ENCODE measurements at places on chromosomes 4 and X.

GRCh38 chr4:15525080-15525479 is 55.4 kb downstream of the CC2D2A start:
- no peak for DNase-seq

GRCh38 chr4:108681321-108681809 is 31.0 kb downstream of the OSTC start:
- no peak for DNase-seq

GRCh38 chr4:85445050-85445639 is 29.8 kb upstream of the ARHGAP24 start:
- no peak for DNase-seq

DNA sequence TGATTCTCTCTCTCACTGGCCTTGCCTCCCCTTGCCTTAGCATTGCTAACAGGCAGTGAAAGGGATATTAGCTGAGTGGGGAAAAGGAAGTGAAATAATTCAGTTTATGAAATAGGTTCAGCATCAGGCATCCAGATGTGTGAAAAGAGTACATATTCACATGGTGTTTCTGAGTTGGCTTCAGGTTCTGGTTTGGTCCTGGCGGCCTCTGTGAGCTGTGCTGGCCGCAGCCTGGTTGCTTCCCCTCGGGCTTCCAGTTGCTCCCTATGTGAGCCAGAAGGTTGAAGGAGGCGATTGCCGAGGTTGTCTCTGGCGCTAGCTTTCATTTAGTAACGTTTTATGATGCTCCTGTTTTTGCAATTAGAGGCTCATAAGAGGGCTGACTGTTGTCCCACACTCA is 99.1 kb upstream of the TLR2 start:
- no peak for DNase-seq

DNA sequence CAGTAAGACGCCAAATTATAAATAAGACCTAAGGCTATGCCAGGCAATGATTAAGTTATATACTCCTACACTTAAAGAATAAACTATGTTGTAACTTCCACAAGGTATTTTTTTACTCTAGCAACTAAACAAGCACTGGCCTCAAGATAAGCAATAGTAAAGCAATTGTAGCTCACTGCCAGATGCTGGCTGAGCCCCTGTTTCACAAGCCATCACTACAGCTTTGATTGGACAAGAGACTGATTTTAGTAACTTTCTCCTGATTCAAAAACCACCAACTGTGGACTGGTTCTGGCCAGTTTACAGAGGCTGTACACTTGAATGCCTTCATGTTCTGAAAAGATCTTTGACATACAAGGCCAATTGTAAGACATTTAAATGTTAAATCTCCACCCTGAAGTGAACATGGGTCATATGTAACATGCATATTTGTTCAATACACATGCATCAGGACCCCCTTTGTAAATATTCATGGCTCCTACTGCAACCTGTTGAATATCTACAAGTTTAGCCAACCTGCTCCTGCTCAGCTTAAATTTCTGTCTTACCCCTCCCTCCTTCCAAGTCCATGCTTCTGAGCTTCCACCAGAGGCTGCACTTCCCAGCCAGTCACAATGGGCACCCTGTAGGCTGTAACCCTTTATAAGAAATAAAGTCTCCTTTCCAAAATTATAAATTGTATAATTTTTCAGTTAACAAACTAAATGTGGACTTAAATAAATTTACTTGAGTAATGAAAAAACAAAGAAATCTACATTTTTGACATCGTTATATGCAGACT is 423.6 kb downstream of the ANKRD50 start:
- DNase-seq = no peak

GRCh38 chr4:184475096-184475461 is 729 bp upstream of the IRF2 start:
- no peak for DNase-seq

GRCh38 chrX:17052793-17053192 is 106.3 kb downstream of the REPS2 start:
- no peak for DNase-seq

DNA sequence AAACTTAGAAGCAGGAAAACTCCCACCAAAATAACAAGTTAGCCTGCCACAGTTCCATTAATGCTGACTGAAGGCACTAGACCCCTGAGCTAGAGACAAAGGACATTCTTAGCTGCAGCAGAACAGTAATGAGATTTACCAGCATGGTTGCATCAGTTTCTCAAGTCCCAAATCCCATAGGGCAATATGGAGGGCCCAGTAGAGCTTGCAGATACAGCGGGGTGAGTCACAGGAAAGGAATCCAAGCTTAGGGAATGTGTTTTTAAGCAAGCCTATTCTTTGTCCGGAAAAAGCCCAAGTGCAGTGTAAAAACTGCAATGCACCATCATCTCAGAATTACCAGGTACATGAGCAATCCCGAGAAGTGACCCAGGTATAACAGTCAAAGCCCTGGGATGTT is 51.3 kb upstream of the EXOC1L start:
- no peak for DNase-seq

- DNase-seq = no peak
Measured at GRCh38 chr4:149199594-149199993, 616.0 kb downstream of the IQCM start.

GRCh38 chr4:146674829-146675570 is 36.3 kb downstream of the POU4F2 start:
- DNase-seq = no peak

DNA sequence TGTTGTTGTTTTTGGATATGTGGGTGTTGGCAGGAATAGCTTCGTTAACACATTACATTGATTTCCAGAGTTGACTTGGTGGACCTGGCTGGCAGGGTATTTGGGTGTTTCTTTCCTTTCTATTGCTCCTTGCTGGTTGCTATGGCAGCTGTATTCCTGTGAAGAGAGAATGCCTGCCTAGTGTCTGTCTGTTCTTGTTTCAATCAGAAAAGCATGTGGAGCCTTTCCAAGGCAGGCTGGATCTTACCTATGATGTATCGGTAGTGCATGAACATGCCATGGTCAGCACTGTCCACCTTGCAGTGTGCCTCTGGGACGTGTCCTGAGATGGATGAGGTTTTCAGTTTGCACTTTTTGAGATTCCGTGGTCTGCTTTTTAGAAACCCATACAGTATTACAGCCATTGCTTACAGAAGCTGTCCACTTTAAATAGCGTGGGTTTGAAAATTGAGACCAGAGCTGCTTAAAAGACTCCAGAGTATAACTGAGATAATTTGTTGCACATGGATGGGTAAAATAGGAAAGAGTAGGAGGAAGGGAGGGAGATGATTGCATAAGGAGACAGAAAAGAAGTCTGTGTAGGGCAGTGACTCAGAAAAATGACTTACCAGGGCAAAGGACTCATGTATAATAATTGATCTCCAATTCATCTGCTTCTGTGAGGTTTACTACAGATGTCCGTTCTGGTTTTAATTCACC is 20.0 kb upstream of the AADAT start:
- no peak for DNase-seq

DNA sequence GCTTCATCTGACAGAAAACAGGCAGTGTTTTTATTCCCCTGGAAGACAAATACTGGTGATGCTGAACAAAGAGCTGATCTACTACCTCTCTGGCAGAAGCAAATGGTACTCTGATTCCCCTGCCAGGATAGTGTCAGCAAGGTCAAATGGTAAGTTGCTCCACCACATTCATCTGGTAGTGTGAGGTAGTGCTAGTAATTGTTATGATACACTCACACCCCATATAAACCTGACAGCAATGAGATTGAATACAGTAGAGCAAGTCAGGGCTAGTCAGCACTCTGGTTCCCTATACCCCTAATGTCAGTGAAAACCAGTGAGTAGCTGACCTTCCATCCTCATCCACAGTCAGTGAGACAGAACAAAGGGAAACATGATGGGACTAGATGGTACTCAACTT is 3.4 kb upstream of the SPIN4 start:
- no peak for DNase-seq

DNA sequence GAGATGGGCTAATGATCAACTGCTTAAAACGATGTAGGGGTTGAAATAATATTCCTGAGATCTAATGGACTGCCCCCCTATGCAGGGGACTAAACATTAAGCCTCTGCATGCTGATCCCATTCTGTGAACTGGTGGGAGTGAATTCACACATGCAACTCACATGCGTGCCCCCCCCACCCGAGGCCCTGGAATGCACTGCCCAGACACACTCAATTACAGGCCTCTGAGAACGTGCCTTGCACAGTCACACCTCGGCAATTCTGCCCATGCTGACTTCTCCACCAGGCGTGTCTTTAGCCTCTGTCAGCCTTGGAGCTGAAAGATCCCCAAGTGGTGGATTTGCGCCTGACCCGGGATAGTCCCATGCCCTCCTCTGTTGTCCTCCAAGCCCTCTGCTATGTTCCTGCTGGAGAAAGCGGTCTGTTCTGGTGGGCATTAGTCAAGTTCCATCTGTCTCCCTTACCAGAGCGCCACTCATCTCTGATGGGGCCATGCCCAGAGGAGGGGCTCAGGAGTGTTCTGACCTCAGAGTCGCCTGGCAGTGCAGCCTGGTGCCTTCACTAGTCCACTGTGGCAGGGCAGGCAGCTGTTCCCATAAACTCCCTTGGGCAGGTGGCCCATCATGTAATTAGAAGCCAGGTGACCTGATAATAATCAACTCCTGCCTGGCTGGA is 86.5 kb downstream of the DRD5 start:
- no peak for DNase-seq

- no peak for DNase-seq
Measured at GRCh38 chr4:150127757-150128156, 49.5 kb downstream of the DCLK2 start.

DNA sequence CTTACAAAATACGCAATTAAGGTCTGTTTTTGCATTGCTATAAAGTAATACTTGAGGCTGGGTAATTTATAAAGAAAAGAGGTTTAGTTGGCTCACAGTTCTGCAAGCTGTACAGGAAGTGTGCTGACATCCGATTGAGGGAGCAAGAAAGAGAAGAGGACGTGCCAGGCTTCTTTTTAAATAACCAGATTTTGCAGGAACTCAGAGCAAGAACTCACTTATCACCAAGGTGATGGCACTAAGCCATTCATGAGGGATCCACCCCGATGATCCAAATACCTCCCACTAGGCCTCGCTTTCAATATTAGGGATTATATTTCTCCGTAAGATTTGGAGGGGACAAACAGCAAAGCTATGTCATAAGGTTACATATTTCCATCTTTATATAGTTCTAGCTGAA is 456.7 kb downstream of the GLUD2 start:
- no peak for DNase-seq

GRCh38 chr4:168367065-168367464 is 48.5 kb upstream of the DDX60 start:
- DNase-seq = no peak

- no peak for DNase-seq
Measured at GRCh38 chr4:36249610-36250009, 5.3 kb upstream of the ARAP2 start.

- DNase-seq = no peak
Measured at GRCh38 chr4:165512424-165512823, 133.6 kb downstream of the CPE start.

DNA sequence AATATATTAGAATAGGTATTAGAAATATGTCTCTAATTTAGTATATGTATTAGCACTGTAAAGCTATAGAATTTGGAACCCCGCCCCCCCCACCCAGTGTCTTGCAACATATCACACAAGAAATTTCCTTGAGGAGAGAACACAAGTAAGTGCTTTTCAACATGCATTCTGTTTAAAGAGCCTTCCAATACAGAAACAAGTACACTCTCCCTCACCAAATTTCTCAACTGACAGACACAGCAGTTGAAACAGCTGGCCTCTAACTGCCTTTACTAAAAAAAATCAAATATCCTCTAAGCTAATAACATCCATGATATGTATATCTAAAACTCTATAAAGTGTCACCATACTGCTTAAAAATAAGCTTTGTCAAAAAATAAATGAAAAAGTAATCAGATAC is 12.4 kb downstream of the CAMK2D start:
- no peak for DNase-seq

DNA sequence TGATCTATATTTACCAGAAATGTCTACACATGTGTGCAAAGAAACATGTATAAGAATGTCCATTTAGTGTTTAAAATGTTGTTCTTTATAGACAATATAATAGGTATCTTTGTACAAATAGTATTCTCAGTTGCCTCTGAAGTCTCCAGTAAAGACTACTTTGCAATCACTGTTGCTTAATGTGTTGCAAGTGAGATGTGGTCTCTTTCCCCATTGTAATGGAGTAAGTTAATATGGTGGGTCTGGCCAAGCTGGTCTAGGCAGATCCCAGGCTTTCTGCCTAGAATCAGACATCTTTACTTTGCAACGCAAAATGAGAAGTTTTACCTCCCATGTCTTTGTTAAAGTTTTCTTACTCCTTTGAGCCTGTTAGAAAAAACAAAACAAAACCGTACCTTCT is 144.8 kb downstream of the GABRA3 start:
- DNase-seq = no peak

GRCh38 chrX:69102612-69103194 is 62.5 kb downstream of the PJA1 start:
- no peak for DNase-seq

GRCh38 chr4:184807797-184808712 is 17.7 kb downstream of the ACSL1 start:
- DNase-seq = no peak

- DNase-seq = no peak
Measured at GRCh38 chrX:108250654-108251579, 159.3 kb downstream of the ATG4A start.

- no peak for DNase-seq
Measured at GRCh38 chr4:152894673-152895072, 41.5 kb upstream of the FHDC1 start.

- peak; percentile 83 for DNase-seq
Measured at GRCh38 chrX:40097504-40098263, at the start of gene BCOR. Gene BCOR (minus strand): TSS chrX:40097958. CDS start chrX:40077929, 20,029 bp downstream.

DNA sequence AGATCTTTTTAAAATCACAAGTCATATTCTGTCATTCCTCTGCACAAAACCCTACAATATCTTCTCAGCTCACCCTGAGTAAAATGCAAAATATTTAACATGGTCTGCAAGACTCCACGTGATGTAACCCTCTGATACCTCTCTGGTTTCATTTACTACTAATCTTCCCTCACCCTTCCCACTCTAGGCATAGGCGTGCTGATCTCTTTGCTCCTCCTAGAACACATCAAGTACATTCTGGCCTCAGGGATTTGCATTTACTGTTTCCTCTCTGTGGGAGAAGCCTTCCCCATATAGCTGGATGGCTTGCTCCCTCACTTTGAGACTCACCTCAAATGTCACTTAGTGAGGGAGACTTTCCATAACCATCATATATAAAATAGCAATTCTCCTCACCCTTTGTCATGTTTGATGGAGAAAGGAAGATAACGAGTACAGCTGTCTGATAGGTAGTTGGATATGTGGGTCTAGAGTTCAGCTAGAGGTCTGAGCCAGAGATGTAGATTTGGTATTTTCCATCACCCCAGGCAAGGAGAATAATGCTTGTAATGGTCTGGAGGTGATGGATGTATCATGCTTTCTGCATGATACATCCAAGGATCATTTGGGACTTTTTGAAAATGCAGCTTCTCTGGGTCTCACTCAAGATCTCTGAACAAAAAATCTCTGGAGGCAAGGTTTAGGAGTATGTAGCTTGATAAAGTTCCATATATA is 123.9 kb upstream of the VAMP7 start:
- DNase-seq = no peak

DNA sequence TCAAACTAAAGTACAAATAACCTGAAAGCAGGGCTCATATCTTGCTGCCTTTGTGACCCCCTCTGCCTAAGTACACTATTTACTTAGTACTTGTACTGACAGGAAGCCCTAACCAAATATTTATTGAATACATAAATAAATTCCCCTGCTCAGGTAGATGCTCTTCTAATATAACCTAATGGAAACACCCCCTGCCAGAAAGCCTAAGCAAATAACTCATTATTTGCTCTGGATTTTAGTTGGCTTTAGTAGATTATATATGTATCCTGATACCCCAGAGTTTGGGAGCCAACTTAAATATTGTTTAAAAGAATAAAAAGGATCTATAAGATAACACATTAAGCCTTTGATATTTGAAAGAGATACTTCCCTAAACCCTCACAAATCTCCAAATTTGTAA is 318.2 kb downstream of the PPP1R2C start:
- no peak for DNase-seq
